ENCODE measurements at places on chromosomes 4 and X.

DNA sequence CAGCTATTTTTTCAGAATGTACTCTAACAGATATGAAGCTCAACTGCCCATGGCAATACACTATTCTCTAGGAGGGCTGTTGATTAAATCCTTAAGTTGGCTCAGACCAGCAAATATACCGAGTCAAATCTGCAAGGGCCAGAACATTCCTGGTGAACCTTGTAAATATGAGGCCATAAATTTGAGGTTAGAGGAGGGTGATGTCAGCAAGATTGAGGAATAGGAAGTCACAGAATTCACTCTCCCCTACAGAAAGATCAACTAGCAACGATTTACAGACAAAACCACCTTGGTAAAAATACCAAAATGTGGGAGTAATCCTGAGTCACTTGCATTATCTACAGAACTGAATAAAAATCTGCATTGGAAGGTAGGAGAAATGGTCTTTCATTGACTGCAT is 399.3 kb downstream of the GPM6A start:
- no peak for DNase-seq

- no peak for DNase-seq
These were observed 217.6 kb downstream of the PTTG2 start for GRCh38 chr4:38177641-38178391.

- DNase-seq, result no peak
These were observed 109.8 kb downstream of the LUZP4 start for GRCh38 chrX:115399306-115399705.

DNA sequence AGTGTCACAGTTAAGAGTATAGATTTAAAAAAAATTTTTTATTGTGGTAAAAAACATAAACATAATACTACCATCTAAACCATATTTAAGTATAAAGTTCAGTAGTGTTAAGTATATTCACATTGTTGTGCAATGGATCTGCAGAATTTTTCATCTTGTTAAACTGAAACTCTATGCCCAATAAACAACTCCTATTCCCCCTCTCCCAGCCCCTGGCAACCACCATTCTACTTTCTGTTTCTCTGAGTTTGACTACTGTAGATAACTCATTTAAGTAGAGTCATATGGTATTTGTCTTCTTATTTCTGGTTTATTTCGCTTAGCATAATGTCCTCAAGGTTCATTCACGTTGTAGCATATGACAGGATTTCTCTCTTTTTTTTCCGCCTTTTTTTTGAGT is 112.4 kb downstream of the PTTG2 start:
- DNase-seq, result no peak

DNA sequence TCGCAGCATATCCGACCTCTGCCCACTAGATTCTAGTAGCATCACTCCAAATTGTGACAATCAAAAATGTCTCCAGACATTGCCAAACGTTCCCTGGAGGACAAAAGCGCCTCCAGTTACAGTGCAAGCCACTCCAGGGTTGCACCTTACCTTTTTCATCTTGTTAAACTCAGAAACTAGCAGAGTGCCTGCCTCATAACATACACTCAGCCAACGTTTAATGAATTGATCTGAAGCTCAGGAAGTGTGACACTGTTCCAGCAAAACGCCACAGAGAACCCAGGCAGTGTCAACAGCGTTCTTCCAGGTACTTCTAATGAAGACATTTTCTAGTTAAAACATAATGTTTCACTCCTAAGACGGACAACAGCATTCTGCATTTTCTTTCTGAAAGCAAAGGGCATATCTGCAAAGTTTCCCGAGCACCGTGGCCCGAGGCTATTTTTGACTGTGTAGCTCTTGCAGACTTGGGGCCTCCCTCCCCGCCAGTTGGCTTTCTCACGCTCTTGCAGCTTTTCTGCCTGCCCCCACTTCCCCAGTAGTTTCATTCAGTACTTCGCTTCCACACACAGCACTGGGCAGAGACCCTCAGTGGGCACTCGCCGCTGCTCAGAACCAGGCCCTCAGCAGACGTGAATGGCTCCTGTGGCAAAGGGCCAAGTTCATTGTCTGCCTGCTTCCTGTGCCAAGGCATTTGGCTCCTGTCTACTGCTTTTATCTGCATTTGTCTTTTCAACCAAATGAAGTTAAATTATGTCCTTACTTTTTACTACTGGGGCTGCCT is 133.4 kb upstream of the TTC29 start:
- DNase-seq, result no peak

DNA sequence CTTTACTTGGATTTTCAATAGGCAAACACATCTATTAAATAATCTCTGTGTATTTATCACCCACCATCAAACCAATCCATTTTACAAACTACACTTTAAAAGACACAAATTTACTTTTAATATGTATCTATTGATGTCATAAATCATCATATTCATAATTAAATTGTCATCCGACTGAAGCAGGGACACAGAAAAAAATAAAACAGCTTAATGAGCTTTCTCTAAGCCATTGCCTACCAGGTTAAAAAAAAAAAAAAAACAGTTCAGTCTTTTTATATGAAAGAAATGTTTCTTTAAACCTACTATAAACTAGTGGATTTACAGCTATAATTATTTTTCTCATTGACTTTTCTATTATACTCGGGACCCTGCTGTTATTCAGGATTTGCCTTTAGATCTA is 57.3 kb downstream of the PABPC4L start:
- no peak for DNase-seq

DNA sequence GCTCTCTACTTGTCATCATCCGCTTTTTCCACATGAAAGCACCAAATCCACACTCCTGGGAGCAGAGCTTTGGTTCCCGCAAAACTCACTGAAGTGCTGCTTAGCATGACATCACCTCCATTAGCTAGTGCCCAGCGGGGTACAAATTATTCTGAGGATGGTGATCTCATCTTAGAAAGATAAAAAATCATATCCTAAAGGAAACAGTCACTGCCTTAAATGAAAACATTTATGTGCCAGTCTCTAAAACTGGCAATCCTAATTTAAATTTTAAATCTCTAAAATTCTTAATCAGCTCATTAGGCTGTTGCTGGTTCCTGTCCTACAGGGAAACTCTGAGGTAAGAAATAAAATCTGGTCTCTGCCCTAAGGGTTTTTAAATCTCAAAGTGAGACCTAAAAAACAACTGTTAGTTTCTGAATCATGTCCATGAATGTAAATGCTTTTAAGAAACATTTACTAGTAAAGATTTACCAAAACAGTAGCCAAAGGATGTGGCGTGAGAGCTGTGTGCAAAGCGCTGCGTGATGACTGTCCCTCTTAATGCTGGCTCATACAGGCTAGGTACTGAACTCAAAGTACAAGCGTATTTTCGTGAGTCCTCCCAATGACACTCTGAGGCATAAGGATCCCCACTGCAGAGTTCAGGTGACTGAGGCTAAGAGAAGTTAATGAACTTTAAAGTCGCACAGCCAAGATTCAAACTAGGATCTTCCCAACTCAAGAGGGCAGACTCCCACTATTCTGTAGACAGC is 4.5 kb downstream of the CASP3 start:
- DNase-seq, result no peak

DNA sequence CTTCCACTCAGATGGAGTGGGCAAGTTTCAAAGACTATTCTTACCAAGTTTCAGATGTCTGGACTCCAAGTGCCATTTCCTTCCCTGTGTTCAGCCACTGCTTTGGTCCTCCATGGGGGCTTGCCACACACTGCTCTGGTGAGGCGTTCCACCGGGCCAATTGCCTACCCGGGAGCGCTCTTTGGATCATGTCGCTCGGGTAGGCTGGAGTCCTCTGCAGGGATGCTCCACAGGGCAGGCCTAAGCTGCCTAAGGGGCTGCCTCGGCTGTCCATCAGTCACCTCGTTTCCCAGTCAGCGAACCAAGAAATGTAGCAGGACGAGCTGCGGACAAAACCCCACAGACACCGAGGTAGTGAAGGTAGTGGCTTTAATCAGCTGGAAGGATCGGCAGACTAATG is 200.7 kb upstream of the KLF8 start:
- DNase-seq, result no peak

DNA sequence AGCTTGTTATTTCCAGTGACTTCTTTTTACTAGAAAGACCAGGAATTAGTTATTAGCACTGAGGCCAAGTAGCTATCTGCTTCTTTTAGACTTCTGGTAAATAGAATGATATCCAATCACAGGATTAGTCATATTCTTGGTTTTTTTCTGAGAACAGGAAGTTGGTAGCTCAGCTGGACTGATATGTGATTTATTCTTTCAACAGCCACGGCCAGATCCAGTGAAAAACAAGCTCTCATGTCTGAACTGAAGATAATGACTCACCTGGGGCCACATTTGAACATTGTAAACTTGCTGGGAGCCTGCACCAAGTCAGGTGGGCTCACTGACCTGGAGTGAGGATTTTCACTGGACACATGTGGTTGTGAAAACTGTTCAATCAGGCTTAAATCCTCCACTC is 48.6 kb downstream of the PDGFRA start:
- no peak for DNase-seq

DNA sequence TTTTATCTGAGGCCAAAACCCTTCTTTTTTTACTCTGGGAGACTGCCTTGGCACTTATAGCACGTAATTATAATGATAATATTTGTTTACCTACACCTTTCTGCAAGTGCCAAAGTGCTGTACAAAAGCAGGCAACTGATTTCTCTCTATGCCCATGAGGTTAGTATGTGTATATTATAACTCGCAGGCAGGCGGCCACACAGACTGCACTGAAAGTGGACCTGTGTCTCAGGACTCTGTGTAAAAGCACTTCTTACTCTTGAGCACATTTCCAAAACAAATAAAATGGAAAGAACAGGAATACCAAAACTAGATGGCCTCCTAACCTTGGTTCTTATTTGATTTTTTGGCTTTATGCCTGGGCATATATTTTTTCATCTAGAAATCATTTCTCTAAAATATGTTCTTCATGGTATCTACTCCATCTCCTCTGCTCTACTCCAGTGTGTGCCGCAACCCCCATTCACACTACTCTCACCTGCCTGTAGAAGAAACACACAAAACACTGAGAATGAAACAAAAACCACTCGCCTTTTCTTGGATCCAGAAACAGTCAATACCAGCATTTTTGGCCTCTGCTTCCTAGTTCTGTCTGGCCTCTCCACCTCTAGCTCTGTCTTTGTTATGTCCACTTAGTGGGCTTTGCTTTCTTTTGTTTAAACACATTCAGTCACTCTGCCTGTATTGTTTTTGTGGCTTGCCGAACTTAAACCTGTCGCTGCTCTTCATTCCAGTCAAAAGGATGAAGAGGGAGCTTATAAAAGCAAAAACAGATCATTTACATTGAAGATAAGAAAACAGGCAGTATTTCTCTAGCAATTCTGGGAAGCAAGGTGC is 934.5 kb upstream of the TENM3 start:
- DNase-seq, result no peak

DNA sequence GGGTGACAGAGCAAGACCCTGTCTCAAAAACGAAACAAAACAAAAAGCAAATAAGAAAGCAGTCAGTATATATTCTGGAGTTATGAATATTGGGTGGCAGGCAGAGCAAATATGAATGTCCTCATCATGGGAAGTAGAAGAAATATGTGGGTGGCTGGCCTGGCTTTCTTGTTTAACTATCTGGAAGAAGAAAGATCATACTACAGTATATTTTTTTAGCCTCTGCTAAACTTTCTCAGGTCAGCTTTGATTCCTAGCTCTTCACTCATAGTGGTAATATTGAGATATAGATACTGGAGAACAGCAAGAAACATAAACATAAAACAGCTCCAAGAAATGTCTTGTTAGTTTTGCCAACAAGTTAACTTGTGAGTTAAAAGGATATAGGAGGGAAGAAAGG is 192.5 kb downstream of the SOWAHB start:
- no peak for DNase-seq

DNA sequence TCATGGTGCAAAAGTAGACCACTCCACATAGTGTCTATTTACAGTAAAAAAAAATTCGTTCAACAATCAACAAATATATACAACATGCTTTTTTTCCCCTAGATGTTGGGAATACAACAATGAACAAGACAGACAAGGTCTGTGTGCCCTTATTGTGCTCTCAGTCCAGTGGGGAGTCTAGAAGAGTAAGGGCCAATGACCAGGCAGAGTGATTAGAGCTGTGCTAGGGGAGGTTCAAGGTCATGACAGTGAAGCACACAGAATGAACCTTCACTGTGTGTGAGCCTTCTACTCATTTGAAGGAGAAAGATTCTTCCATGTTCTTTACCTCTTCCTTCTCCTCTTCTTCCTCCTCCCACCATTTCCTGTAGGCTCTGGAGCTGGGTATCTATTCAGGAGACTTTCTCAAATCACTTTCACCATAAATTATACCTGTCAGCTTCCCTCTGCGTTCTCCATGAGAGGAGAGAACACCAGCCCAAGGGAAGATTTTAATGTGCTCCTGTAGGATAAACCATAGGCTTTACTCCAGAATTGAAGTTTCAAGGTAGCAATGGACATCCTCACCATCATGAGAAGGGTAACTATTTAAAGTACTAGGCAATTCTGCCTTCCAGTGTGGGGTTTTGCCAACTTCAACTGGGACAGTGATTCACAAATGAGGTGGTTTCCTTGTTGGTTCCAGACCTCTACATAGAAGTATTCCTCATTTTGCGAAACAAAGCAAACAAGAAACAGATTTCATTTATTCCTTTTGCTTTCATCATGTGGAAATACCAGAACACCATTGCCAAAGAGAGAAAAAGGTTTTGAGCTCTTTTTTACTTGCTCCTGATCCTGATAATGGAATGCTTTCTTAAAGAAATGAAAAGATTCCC is 246.9 kb upstream of the GPC4 start:
- no peak for DNase-seq

- no peak for DNase-seq
These were observed 80.2 kb upstream of the PLAC1 start for GRCh38 chrX:134738445-134738844.

DNA sequence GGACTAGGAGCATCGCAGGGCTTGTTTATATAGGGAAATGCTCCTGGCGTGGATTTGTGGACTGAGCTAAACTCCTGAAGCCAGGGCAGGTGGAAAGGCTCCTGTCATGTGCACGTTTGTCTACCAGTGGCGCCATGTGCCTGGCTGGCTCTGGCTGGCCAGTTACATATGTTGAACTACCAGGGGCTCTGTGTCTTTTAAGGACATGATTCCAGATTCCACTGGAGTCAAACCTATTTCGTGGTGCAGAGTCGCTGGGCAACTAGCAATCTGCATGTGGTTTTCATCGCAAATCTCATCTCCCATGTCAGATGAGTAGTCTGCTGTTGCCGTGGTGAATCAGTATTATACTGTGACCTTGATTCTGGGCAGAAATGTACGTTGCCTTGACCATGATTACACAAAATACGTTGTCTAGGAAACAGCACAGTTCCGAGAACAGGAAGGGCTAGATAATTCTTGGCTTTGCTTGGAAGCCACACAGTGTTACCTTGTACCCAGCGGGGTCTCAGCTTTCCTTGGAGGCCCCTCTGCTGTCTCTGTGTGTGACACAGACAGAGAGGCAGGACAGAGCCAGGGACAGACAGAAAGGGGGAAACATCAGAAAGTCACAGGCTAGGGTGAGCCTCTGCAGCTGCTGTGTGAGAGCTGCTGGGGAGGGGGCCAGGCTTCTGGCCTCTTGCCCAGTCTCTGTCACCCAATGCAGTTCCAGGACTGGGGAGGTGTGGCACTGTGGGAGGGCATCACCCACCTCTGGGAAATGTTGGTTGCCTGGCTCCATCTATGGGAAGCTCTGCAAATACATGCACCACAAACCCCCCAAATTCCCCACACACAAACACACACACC is 19.2 kb downstream of the PNMA6E start:
- peak; percentile 9 for DNase-seq

- DNase-seq, result no peak
These were observed 255.1 kb downstream of the C4orf33 start for GRCh38 chr4:129350834-129351721.
